H7 (cell line): ENCODE measurements at places on chromosomes 4 and X. TPM values are rescaled to one million over a fixed set of nuclear protein-coding genes. Genes with fewer than 3 reads are reported as not detected.

PPARGC1A gene
- 1.1 and 2.0 TPM in 2 replicates for total RNA-seq

GPRASP1 gene
- 1.3 and 2.1 TPM in 2 replicates for total RNA-seq

S100P gene
- total RNA-seq = not detected in 2 replicates

USP17L10 gene
- total RNA-seq = not detected in 2 replicates

USP51 gene
- total RNA-seq = 6.6 and 6.7 TPM in 2 replicates

FAM114A1 gene
- 14.5 and 22.7 TPM in 2 replicates for total RNA-seq

TBC1D8B gene
- total RNA-seq = 1.1 and 2.7 TPM in 2 replicates

FMR1NB gene
- total RNA-seq = not detected in 2 replicates

NEUROG2 gene
- not detected in 2 replicates for total RNA-seq

SNCA gene
- total RNA-seq = 2.9 and 3.3 TPM in 2 replicates

CXorf58 gene
- 0.07 TPM in 1 of 2 replicates, not detected in the other for total RNA-seq

INPP4B gene
- 1.8 and 2.2 TPM in 2 replicates for total RNA-seq

PAGE2 gene
- total RNA-seq = not detected in 2 replicates

RAB39B gene
- total RNA-seq = 3.6 and 4.4 TPM in 2 replicates

KCTD8 gene
- total RNA-seq = 1.00 and 1.4 TPM in 2 replicates

PLS3 gene
- 285 and 367 TPM in 2 replicates for total RNA-seq

ANAPC4 gene
- 20.6 and 27.9 TPM in 2 replicates for total RNA-seq

SMR3B gene
- not detected in 2 replicates for total RNA-seq

SORBS2 gene
- total RNA-seq = 6.8 and 7.3 TPM in 2 replicates
